Stimulated activated CD8-positive, alpha-beta memory T cell treated with anti-CD3 and anti-CD28 coated beads, Interleukin-4, amount 100 ng/mL, for 1 hour (primary cell): ENCODE measurements at places on chromosomes 3 and 15.

GRCh38 chr3:51712511-51712931 lies 5.7 kb downstream of the GRM2 start:
- no peak for DNase-seq

DNA sequence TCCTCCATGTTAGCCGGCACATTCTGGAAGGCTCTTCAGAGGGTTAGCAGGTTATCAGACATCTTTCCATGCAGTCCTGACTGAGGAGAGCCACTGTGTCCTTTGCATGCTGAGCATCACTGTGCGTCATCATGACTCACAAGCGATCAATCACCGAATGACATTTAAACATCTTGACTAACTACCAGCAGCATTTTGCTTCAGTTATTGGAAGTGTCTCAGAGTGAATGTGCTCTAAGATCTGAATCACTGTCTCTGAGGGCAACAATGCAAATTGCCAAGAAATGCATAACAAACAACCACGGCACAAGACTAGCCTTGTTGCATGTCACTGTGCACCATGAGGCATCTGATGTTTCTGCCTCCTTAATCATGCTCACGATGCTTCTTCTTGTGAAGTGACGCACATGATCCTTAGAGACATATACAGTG lies 18.3 kb upstream of the ATP8B4 start:
- DNase-seq, result no peak

GRCh38 chr3:187020376-187020775 lies 90.0 kb downstream of the ST6GAL1 start:
- no peak for DNase-seq

DNA sequence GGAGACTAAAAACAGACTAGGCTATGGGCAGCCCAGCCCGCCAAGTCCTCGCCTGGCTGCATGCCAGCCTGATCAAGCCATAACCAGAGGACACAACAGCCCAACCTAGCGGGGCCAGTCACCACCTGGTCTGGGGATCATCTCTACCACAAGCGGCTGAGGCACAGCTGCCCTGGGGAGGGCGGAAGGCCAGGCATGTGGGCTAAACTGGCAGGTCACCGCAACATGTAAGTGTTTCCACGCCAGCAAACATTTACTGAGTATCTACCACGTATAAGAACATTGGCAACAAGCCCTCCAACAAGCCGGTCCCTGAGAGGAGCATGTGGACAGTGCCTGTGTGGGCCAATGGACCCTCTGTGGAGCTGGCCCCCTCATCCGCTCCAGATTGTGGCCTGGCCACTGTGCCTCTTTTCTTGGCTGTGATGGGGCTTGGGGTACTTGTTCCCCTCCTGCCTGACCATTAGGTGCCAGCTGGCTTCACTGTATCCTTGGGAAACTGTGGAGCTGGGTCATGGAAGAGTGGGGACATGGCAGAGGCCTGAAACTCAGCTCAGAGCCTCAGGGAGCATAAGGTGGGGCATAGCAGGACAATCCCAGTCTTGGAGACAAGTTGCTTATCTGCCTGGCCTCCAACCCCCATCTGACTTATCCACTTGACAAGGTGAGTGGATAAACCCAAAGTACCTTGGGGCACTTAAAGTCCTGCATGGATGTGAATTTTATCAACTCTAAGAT lies 9.0 kb downstream of the UBXN7 start:
- DNase-seq, result no peak

DNA sequence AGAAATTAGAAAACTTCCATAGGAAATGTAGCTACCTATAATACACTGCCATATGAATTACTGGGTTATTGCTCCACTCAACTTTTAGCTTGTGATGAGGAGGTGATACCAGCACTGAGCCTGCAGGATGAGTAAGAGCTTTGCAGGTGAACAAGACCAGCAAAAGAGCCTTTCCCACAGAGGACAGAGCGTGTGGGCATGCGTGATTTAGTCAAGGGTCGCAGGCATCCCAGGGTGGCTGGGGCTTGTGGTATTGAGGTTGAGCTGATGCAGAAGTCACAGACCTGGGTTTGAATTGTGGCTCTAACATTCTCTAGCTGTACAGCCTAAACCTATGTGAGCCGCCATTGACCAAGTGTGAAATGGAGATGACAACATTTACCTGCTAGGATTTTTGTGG lies 5.6 kb downstream of the NRROS start:
- no peak for DNase-seq

DNA sequence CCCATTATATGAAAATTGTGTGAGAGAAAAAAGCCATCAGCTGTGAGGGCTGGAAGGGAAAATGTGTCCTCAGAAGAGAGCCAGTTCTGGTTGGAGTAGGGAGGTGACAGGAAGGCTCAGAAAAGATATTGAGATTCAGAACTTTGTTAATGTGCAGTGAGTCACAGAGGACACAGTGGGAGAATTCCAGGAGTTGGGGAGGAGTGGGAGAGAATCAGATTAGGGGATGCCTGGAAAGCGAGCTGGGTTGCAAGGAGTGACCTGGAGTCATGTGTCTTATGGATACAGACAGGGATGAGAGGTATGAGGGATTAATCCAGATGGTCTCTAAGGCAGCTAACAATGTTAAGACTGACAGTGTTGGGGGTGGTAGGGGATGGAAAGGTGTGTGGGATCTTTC lies 67.5 kb downstream of the CHST2 start:
- DNase-seq, result no peak

DNA sequence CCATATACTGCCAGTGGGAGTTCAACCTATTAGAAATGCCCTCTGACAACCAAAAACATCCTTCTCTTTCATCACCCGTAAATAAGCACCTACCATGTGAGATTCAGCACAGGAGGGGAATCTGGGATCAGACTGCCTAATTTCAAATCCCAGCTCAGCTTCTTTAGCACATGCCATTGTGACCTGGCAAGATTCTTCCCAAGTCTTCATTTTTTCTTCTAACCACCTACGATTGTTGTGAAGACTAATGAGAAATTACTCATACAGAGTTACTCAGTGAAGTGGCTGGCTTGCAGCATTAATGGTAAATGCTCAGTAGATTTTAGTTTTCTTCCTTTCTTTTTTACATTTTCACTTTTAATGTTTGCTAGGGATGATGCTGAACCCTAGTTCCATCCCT lies 176.7 kb downstream of the PDZRN3 start:
- DNase-seq, result no peak

DNA sequence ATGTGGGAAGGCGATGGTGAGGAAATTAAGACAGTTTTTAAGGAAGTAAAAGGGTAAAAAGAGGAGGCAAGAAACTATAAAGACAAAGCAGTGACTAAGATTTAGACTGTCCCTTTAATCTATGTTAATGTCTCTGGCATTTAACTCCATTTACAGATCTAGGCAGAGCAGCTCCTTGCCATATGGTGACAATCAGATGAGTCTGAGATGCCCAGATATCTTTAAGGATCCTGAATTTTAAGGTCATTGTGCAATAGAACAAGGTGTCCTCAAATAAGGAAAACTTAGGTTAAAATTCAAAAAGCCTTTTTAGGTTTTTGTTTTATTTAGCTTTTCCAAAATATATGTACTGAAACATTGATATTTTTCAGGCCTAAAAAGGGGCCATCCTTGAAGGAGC lies 24.1 kb downstream of the RASGRP1 start:
- no peak for DNase-seq

GRCh38 chr3:151445273-151446001 lies 15.4 kb downstream of the IGSF10 start:
- DNase-seq, result no peak

DNA sequence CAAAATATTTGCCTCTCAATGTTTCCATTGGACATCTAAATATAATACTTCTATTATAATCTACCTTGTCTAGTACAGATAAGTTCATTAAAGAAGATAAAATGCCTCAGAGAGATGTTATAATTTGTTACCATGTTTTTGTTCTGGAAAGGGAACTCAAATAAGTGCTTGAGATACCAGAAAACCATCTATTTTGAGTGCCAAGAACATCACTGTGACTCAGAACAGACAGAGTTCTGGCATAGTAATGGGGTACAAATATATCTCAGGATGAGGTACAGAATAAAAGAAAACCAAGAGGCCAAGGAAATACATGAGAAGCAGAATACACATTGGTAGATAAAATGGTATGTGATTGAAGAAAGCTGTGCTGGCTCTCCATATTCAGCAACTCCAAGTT lies 58.9 kb downstream of the IMPG2 start:
- DNase-seq, result no peak

GRCh38 chr15:71472566-71472965 lies 337.8 kb upstream of the NR2E3 start:
- DNase-seq, result no peak

- no peak for DNase-seq
These were observed 15.2 kb downstream of the GXYLT2 start for GRCh38 chr3:72903004-72903403.

DNA sequence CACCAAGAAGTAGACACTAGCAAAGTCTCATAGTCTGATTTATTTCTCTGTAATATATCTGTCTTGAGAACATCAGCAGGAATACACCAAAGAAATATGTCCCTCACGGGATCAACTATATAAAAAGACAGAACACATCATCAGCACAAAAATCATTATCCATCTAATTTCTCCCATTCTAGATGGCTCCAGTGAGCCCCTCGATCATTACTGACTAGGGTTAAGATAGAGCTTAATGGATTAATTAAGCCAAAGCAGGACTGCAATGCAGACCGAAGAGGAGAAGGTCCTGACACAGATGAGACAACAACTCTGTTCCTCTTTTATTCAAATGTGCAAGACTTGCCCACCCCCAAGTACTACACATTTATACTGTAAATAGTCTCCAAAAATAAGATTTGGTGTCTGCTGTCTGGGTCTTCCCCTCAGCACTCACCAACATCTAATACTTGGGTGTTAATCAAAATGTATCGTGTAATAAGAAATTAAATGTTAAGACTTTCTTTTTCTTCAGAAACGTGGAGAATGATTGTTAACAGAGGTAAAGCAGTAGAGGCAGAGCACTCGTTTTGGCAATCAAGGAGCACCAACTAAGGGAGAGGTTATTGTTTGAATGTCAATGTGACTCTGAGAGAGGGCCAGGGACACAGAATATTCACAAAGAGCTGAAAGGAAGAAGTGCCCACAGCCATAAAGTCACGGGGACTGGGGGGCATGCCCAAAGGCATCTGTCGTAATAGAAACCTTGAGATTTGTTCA lies 133.6 kb downstream of the TIGIT start:
- no peak for DNase-seq

DNA sequence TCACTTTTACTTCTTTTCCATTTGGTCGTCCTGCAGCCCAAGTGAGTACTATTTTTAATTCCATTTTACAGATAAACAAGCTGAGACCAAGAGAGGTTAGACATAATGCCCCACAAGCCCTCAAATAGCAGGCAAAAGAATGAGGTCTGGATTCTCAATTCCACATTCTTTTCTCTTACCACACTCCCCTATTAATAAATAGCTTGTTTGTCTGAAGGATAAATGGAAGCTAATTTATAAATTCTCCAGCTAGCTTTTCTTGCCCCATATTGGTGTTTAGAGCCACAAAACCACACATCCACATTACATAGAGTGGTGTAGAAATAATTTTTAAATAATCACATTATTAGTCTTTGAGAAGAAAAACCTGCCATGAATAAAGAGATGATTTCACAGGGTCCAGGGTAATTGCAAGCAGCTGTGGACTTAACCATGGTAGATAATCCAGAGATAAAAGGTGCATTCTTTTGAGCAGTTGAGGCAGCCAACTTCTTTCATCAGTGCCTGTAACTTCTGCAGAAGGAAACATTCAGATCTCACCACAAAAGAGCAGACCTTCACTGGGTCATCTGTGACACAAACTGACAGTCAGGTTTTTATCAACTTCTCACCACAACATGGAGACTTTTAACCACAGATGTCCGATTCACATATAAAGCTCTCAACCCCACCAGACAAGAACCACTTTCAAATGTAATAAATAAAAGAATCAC lies 313.4 kb upstream of the STT3B start:
- no peak for DNase-seq

DNA sequence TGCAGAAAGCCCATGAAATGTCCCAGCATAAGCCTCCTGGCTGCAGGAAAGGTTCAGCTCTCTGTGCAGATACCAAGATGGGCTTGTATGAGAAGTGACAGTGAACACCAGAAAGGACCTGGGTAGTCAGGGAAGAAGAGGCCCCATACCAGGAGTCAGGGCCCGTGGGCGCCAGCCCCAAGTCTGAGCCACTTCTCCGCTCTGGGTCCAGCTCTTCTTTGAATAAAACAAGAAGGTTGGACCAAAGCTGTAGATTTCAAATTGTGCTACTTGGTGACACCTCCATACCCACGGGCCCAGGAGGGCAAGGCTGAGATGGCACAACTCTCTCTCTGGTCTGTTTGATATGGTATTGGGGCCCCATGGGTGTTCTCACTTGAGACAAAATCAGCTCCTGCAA lies 261.5 kb downstream of the UACA start:
- DNase-seq, result no peak

- DNase-seq, result no peak
These were observed 316.7 kb downstream of the CLSTN2 start for GRCh38 chr3:140251678-140252077.

DNA sequence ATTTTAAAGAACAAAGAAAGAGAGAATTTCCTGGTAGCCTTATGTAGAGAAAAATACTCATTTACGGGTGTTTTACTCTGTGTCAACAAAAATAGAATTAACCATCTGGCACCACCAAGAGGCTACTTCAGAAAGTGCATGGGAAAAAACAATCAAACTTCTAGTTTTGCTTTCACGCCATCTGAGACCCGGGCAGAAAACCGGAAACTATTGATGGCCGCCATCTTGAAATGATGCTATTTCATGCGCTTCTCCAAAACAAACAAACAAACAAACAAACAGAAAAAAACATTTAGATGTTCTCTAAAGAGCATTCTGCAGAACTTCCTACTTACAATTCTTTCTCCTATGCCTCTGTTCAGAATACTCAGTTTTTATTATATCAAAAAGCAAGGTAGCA lies 49.4 kb upstream of the SYNPR start:
- DNase-seq, result no peak

GRCh38 chr3:148379763-148380382 lies 317.8 kb upstream of the AGTR1 start:
- no peak for DNase-seq

DNA sequence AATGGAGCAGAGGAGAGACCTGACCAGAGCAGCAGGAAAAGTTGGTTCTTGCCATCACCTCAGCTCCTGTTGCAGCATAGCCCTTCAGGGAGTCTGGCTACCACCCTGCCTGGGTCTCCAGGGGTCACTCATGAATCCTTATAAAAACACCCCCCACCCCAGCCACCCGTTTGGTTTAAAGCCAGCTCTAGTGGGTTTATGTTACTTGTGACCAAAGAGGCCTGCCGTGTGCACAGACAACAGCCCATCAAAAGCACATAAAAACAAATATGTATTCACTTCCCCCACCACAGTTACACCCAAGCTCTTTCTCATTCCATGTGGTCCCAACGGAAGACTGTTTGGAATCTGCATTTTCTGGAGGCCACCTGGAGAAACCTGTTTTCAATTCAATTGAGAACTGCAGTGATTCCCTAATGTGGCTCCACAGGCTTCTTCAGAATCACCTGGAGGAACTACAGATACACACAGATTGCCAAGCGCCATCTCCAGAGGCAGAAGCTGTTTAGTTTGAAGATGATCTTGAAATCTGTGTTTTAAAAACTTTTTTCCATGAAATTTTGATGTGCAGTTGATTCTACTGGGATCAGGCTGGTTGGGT lies 13.8 kb downstream of the FOXL2 start:
- DNase-seq, result no peak
